ENCODE measurements at places on chromosomes 7 and 10.

DNA sequence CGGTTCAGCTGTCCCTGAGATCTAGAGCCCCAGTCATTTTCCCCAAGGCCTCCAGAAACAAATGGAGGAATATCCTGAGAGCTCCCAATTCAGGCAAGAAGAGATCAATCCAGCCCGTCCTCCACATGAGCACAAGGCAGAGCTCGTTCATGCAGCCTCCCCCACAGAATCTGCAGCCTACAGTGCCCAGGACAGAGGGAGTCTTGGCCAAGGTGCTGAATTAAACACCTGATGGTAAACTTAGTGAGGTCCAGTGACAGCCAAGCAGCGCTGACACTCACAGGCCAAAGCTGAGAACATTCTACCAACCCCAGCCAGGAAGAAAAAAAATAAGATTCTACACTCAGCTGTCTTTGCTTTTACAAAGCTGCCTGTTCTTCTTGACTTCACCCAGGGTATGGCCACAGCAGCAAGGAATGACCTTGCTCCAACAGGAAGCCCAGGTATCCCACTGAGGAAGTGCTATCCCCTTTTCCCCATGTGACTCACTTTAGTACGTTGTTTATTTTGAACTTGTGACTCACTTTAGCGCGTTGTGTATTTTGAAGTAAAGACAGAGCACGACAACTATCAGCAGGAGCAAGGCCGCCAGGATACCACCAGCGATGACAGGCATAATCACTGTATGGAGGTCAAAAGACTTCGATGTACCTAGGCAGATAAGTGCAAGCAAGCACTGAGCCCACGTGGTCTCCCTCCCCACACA, 4.4 kb upstream of the CUZD1 start:
- no peak for DNase-seq

DNA sequence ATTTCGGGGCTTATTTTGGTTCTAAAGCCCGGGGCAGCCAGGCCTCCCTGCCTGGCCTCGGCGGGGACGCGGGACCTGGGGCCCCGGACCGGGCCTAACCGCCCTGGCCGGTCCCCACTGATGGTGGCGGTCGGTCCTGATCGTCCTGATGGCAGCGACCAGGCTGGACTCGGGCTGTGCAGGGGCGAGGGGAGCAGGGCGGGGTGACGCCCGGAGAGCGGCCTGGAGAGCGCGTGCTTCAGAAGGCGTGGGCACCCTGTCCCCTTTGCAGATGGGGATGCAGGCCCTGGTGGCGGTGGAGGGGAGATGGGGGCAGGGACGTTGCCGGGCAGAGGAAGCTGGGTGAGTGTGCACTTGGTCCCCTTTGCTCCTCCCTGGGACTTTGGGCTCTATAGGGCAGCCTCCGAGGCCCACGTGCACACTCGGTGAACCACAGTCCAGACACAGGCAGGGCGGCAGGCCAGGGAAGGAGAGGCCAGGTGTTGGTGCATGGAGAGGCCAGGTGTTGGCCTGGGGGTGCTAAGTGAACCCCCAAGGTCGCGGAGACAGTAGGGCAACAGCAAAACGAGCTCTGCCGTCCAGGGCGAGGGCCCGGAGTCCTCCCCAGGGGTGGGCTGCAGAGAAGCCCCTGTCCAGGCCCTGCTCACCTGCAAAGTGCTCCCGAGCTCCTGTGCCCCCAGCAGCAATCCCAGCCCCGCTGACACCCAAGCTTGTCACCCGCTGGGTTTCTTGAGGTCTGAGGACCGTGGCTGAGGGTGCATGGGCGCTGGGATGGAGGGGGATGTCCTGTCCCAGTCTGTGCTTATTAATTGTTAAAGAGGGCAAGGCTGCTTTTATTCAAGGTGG, 42.4 kb upstream of the FAM20C start:
- no peak for DNase-seq

DNA sequence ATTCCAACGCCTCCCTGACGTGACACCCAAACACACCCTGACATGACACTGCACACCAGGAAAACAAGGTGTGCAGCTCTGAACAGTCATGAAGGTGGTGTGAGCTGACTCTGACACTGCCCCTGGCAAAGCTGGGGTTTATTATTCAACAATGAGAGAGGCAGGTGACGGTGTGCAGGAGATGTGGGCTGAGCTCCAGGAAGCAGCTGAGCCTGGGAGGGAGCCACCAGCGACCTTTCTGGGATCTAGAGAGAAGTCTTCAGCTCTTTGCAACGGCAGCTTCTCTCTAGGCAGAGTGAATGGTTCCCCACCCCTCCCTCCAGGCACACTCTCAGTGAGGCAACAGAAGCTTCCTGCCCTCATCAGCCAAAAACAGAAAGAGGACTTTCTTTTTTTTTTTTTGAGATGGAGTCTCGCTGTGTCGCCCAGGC, 65.6 kb downstream of the SH3PXD2A start:
- DNase-seq: no peak

- DNase-seq: no peak
Observed at GRCh38 chr7:89549768-89550167, 604.5 kb upstream of the STEAP1 start.

DNA sequence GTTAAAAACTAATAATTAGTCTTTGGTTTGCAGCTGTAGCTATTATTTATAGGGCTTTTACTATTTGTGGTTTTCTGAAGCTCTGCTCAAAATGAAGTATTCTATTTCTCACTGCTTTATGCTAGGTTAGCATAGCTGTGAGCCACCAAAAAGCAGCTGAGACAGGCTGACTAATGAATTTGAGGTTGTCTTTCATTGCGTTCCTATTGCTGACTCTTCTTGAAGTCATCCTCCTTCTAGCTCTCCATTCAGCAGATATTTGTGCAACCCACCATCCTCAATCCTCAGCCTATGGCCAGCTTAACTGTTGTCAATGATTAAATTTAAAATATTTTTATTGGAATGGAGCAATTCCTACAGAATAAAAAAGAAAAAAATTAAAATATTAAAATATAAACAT, 2.1 kb upstream of the RALA start:
- DNase-seq: peak; percentile 95

DNA sequence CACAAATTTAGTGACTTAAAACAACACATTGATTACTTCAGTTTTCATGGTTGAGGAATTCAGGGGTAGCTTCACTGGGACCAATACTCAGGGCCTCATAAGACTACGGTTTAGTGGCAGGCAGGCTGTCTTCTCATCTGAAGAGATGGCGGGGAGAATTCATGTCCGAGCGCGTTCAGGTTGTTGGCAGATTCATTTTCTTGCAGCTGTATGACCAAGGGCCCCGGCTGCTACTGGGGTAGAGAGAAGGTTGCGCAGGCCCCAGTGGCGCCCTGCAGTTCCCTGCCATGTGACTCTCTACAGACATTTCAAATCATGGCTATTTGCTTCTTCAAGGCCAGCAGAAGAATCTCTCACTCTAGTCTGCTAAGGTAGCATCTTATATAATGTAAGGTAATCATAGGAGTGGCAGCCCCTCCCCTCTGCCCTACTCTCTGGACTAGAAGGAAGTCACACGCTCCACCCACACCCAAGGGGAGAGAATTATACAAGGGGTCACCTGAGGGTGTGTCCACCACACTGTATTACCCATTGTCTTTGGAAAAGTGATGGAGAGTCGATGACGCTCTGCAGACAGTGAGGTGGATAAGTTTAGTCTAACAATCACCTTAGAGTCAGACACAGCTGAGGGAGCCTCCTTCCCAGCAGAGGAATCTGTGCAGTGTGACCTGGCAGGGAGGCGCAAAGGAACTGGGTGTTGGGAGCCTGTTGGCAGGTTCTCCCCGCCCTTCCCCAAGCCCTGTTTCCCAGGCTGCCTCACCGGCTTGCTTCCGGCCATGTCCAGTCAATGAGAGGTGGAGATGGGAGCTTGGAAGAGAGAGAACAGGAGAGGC, 35.7 kb upstream of the PLEKHA1 start:
- DNase-seq: no peak

DNA sequence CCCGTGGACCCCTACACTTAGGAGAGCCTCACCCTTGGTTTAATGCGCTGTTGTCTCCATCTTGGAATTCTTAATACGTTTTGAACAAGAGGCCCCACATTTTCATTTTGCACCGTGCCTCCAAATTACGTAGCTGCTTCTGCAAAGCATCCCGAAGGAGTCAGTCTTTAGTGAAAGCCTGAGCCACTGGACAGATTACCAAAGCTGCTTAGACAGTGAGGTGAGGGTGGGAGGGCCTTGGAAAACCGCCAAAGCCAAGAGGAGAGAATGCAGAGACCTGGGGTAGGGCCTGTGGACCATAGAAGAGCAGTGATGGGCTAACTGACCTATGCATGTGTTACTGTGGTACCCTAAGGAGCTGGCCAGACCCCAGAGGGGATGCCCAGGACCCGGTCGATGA, 4.2 kb upstream of the TCAF1 start:
- no peak for DNase-seq

DNA sequence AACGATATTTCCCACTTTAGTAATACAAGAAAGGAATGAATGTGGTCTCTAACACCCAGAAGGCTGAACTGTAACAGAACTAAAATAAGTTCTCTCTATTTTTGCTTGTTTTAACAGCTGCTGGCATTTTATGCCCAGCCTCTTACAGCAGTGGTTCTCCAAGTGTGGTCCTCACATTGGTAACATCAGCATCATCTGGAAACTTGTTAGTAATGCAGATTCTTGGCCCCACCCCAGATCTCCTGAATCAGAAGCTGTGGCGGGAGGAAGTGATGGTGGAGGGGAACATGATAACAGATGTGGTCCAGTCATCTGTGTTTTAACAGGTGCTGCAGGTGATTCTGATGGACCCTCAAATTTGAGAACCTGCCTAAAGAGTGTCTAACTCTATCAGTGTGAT, 170.1 kb downstream of the TMEM26 start:
- no peak for DNase-seq

GRCh38 chr10:80794994-80795393, 257.3 kb downstream of the SH2D4B start:
- no peak for DNase-seq

GRCh38 chr7:51949726-51950644, 633.4 kb upstream of the COBL start:
- no peak for DNase-seq

- DNase-seq: no peak
Observed at GRCh38 chr7:91357901-91358300, 93.7 kb downstream of the FZD1 start.

GRCh38 chr7:88223265-88223664, 3.4 kb upstream of the SRI start:
- no peak for DNase-seq

DNA sequence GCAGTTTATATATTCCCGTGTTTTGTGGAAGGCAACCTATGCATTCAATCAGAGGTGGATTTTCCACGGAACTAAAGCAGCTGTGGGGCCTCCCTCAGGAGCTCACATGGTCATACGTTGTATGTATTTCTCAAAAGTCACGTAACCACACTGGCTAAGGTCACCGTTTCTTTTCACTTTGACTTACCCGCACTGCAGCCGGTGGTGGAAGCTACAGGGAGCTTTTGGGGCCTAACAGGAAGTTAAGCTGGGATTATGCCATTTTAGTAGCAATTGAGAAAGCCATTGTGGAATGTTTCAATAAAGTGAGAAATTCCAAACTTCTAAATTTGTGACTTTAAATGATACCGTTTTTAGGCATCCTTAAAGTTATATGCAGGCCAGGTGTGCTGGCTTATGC, 111.2 kb upstream of the KLF6 start:
- no peak for DNase-seq

- DNase-seq: peak; percentile 90
Observed at GRCh38 chr7:120996333-120996987, 7.9 kb downstream of the CPED1 start.

DNA sequence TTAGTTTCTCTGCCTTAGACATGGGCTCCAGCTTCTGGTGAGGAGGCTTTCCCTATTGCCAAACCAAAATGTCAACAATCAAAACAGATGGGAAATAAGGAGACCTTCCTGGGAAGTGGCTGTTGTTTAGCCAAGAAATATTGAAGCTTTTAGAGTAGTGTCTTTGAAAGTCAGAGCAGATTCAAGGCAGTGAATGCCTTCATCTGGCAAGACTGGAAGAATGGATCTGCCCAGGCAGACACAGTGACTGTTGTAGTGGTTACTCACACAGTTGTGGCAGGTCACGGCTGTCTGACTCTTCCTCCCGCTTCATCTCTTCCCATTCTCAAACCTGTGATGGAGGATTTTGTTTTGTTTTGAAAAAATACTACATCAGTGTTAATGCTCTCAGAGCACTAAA, 154.1 kb upstream of the ADO start:
- no peak for DNase-seq

DNA sequence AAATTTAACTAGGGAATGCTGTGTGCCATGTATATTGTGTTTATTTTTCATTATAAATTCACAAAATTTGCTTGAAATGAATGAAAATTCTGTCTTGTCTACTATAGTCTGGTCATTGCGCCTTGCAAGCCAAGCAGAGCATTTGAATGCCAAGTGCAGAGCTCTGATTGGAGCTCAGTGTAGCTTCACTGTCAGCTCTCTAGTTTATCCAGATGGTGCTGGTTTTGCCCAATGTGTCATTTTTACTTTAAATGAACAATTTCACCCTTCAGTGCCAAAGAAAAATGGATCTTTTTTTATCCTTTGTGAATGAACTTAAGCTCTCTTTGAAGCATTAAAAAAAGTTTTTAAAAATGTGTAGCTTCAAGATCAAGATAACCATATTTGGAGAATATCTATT, 225.6 kb upstream of the CACNA2D1 start:
- DNase-seq: no peak

All from HFFc6 (cell line).